Lower leg skin (tissue), 4 donors: ENCODE measurements at places on chromosomes 4 and X.

- no peak for DNase-seq
Measured at GRCh38 chr4:102478186-102478585, 23.0 kb upstream of the NFKB1 start.

DNA sequence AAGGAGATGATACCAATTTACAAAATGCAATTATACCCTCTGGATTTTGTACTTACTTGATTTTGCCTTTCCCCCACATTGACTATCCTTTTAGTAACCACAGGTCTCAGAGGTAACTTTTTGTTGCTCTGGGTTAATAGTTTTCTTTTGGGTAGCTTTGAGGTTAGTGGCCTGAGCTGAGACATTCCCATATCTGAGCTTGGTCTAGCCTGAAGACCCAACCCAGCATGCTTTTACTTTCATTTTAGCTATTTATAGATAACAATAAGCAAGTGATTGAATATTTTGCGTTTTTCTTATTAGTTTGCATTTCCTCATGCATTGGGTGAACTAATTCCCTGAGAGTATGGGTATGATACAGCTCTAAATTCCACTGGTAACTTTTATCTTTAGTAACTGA, 11.8 kb downstream of the HTN1 start:
- no peak for DNase-seq

DNA sequence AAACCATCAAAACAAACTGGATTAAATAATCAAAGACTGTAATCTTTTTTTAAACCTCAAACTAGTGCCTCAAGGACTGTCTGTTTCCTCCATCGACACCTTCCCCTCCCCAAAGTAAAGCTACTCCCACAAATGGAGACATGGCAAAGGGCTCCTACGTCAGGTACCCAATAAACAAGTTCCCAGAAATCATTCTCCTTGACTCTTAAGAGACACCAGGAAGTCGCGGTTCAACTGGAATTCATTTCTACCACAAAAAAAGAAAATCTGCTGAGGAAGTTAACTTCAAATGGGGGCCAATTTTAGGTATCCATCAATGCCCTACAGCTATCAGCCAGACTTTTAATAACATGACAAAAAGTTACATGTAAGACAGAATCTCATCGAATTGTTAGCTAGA, 2.5 kb downstream of the RPS4X start:
- DNase-seq: no peak

DNA sequence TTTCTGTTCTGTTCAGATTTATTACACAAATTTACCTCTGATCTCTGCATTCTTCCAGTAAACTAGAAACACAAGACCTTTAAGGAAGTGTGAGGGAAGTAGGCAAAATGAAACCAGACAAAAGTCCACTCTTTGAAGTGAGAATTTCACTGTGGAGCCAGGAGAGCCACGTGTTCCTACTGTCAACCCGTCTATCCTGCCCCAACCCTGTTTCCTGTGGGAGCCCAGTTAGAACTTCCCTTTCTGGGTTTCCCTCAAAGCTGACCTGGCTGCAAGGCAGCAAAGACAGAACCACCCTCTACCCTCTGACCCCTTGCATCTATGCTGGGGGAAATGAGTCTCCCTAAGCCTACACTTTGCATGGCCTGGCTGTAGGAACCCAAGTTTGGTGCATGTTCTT, 40.0 kb downstream of the TMEM144 start:
- no peak for DNase-seq

- no peak for DNase-seq
Measured at GRCh38 chr4:187903106-187903505, 92.5 kb upstream of the ZFP42 start.

DNA sequence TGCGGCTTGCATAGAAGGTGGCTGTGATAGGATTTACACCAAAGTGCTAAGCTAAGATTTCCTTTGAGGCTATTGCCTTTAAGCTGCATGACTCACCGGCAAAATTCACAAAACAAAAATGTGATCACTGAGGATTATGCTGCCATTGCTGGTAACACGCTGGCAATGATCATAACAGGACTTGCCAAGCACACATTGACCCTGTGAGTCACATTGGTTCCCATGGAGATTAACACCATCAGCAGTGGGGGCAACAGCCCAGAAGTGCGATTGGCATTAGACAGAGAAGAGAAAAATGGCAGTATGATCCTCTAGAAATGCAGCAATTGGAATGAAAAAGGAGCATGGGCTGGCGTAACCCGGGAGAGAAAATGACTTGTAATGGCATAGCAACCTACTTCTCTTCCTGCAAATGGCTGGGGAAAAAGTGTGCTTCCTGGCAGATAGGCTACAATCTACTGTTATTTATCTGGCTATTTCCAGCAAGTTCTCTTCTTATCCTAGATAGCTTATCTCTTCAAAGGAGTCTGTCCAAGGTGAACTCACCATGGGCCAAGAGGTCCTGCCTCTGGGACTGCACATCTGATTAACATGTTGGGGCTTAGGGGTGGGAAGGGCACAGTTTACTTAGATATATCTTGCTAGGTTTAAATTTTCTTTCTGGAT, 314.2 kb upstream of the IGFBP7 start:
- DNase-seq: no peak

DNA sequence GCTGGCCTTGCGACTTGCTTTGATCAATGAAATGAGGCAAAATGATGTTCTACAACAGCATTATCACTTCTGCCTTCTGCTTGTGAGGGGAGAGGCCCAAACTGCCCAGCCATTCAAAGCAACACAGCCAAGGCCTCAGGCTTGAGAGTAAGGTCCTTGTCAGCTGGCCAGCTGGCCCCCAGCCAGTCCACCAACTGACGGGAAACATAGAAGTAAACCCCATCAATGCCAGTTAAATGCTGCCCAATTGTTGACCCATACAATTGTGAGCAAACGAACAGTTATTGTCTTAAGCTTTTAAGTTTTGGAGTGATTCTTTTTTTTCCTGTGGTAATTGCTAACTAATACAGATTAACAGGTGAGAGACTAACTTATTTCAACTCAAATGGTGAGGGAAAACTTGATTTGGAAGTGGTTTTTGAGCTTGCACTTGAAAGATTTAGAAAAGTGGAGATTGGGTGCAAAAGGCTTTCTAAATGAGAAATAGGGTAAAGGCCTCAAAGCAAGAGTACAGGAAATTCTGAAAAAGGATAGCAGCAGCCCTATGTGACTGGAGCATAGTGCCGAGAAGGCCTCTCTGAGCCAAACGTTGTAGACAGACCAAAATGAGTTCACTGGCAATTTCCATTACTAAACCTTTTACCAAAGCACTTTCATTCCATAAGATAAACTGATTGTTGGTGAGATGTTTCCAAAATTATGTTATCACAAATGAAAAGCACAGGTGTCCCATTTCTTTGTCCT, 66.9 kb downstream of the ARHGEF38 start:
- no peak for DNase-seq

- DNase-seq: no peak
Measured at GRCh38 chr4:26157541-26157940, 163.3 kb upstream of the RBPJ start.

DNA sequence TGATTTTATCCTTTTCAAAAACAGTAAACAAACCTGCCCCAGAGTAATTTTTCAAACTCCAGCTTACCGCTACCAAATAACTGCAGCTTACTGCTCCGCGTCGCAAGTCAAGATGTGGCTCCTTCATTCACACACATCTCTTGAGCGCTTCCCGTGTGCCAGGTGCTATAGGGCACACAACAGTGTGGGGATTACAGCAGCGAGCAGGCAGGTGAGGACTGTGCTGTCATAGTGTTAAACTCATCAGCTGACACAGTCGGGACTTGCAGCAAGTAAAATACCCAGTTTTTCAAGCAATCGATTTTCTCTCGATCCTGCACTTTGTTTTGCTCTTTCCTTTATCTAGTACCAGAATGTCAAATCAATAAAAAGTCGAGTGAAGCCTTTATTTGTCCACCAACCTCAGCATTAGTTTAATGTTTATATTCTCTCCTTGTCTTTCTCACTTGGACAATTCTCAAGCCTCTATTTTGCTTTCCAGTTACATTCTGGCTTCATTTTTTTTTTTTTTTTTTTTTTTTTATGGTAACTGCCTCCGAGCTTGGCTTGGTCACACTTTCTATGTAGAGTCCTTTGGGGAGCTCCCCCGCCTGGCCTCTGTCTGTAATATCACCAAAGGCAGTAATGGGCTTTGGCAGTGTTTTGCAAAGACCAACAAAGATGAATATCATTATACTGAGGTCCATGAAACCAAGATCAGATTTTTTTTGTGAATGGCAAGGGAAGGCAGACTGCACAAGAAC, 8.3 kb upstream of the ASB5 start:
- no peak for DNase-seq

GRCh38 chr4:54614149-54614548, 43.6 kb upstream of the KIT start:
- DNase-seq: no peak

- no peak for DNase-seq
Measured at GRCh38 chr4:106707776-106708463, 328.2 kb downstream of the DKK2 start.

DNA sequence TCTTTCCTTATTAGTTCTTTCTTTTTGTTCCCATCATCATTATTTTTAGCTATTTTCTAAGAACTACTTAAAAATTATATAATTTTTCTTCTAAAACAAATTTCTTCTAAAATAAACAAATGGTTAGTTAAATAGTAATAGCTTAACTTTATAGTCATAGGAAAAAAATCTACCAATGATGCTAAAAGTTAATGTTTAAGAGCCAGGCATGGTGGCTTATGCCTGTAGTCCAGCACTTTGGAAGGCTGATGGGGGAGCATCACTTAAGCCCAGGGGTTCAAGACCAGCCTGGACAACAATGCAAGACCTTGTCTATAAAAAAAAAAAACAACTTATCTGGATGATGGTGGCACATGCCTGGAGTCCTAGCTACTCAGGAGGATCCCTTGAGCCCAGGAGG, 127.1 kb upstream of the ANXA3 start:
- DNase-seq: no peak

GRCh38 chrX:81377329-81377728, 175.4 kb downstream of the SH3BGRL start:
- no peak for DNase-seq

GRCh38 chrX:16120431-16120830, 2.9 kb upstream of the GRPR start:
- DNase-seq: no peak

DNA sequence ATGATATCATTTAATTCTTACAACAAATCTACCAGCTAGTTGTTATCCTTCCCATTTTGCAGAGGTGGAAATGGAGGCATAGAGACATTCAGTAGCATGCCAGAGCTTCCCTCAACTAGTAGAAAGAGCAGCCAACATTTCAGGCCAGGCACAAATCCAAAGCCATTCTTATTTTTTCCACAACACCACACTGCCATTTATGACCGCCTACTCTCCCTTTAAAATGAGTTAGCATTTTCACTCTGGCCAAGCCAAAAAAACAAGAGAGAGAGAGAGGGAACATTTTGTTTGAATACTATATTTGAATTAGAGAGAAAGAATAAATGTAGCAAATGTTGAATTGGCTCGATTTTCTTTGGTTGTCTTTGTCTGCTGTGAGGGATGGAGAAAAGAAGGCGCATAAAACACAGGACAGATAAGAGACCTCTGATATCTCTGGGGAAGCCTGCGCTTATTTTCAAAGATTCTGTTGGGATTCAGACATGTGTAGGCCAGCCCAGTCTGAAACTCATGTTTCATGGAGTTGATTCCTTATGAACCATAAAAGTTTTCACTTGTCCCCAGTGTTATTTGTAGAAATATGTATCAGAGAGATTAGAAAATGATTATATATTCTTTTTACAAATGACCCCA, 265.7 kb downstream of the RAB28 start:
- no peak for DNase-seq

- no peak for DNase-seq
Measured at GRCh38 chr4:17968721-17969120, 52.8 kb downstream of the LCORL start.

GRCh38 chr4:53684136-53685130, 93.1 kb upstream of the LNX1 start:
- DNase-seq: no peak

DNA sequence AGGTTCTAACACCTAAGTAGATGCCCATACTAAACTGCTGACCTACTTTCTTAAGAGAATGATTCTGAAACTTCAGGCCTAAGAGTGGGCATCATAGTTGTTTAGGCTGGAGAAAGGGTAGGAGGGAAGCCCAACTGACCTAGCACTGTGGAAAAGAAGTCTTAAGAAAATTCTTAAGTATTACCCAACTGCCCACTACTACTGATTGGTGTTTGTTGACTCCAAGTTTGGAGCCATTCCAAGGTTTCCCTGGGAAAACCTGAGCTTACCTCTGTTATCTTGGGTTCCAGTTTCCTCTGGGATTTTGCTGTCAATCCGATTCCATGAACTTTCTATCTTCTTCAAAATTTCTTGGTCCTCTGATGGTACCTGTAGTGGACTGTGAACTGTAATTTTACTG, 23.9 kb downstream of the ANKRD17 start:
- DNase-seq: no peak

DNA sequence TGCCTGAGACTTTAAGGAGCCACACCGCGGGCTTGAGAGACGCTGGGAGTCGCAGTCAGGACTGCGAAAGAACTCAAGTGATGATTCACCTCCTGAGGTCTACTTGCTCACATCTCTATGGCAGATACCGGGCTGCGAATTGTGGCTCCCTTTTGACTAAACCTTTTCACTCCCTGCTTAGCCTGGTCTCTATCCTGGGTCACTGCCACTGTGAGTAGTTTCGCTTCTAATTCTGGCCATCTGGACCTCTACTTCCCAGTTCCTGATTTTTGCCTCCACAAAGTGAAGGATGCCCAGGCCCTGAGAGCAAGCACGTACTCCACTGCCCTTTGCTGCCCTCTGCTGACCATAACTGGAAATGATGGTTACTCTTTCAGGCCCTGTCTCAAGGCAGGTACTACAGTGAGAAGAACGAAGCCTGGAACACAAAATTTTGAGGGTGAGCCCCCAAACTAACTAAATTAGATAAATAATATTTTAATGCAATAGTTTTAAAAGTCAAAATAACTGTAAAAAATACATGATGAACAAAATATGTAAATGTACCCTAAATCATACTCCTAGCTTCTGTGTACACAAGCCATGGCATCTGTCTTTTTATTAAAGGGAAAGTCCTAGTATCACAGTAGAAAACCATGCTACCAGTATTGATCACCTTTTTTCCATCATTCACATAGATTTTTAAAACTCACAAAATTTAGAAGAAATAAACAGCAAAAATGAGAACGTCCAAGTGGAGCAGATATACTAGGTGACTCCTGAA, 16.7 kb downstream of the MAD2L1 start:
- DNase-seq: peak; percentile 83

DNA sequence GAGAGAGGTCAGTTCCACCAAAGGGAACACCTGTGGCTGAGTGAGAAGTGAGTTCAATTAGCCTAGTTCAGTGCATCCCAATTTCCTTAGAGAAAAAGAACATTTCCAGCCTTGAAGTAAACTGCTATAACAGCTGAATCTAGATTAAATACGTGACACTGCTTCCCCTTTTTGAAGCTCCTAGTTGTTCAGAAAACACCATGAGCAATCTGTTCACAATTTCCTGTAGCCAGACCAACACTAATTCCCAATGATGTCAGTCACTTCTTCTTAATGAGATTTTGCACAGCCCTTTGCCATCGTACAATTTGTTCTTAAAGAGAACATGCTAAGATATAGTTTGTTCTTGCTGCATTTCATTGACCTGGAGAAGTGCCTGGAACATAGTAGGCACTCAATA, 144.6 kb upstream of the EDNRA start:
- no peak for DNase-seq
